ENCODE measurements at places on chromosomes 5 and 9.

- DNase-seq = no peak
These were observed 25.1 kb downstream of the PDGFRB start for GRCh38 chr5:150130493-150130922.

- DNase-seq = no peak
These were observed 204.5 kb downstream of the COMMD10 start for GRCh38 chr5:116289276-116289675.

DNA sequence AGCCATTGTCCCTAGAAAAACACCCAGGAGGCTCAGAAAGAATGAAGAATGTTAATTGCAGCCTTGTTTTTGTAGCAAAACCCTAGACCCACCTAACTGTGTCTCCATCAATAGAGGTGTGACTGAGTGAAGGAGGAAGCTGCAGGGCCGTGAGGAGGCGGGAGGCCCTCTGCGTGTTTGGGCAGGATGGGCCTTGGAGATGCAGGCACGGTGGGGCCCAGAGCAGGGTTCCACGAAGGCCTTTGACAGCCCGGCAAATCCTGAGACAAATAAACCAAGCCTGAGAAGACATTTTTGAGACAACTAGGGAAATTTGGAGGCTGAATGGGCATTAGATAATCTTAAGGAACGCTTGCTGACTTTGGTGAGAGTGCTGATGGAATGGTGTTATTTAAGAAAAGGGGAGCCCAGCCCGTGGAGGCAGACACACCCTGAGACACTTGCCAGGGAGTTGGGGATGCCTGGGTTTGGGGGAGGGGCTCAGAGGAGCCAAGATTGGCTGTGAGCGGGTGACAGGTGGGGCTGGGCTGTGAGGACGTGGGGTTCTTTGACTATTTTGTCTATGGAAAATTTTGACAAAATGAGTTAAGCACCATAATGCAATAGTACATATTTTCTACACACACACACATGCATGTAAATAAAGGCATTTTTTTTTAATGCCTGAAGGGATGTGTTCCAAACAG lies 48.8 kb downstream of the BARX1 start:
- DNase-seq = no peak

DNA sequence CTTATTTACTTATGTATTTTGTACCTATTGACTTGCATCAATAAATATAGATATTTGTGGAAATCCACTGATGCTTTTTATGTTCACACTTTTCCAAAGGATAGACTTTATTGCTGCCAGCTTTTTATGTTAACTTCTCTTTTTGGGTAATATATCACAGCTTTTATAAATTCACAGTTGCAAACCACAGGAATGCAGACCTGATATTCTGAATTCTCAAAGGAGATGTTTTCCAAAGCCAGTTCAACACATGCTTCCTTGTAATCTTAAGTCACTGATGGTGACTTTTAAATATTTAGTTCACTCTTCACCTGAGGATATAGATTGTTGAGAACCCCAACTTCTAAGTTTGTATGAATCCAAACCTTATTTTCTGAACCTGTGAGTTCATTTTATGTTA lies 223.4 kb upstream of the PRR16 start:
- no peak for DNase-seq

GRCh38 chr9:3118081-3118480 lies 274.2 kb upstream of the PUM3 start:
- no peak for DNase-seq
